ENCODE measurements at places on chromosomes 3 and 15.

DNA sequence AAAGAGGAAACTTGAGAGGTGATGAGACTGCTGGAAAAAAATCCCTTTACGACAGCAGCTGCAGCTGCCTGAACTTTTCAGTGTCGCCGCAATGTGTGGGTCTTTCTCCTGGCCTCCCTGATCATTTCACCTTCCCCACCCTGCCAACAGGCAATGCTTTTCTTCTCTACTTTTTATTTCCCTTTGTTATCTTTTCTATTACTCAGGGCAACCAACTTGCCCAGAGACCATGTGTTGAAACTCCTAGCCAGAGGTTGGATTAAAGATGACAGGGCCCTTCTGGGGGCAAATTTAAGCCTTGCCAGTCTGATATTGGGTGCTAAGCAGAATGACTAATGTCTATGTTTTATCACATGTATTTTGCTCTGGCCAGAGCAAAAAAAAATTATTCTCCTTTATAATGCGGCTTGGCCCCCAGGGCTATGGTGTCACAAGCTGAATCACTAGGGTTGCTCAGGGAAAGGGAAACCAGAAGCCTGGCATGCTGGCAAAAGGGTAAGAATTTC is 51.5 kb upstream of the CFAP20DC start:
- DNase-seq: no peak

- DNase-seq: no peak
Measured at GRCh38 chr15:40313531-40314398, 6.0 kb upstream of the PLCB2 start.

DNA sequence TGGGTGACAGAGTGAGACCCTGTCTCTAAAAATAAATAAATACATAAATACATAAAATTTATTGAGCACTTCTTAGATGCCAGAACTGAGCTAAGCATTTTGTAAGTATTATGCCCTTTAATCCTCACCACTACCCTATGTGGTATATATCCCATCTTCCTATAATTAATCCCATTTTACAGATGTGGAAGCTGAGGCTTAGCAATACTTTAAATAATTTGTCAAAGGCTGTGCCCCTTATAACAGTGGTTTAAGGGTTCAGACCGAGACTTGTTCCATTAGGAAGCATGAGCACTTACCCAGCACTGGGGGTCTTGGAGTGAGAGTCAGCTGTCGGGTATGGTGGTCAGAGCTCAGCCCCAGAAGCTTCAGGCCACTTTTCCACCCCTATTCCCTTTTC is 7.5 kb upstream of the CHST14 start:
- no peak for DNase-seq

DNA sequence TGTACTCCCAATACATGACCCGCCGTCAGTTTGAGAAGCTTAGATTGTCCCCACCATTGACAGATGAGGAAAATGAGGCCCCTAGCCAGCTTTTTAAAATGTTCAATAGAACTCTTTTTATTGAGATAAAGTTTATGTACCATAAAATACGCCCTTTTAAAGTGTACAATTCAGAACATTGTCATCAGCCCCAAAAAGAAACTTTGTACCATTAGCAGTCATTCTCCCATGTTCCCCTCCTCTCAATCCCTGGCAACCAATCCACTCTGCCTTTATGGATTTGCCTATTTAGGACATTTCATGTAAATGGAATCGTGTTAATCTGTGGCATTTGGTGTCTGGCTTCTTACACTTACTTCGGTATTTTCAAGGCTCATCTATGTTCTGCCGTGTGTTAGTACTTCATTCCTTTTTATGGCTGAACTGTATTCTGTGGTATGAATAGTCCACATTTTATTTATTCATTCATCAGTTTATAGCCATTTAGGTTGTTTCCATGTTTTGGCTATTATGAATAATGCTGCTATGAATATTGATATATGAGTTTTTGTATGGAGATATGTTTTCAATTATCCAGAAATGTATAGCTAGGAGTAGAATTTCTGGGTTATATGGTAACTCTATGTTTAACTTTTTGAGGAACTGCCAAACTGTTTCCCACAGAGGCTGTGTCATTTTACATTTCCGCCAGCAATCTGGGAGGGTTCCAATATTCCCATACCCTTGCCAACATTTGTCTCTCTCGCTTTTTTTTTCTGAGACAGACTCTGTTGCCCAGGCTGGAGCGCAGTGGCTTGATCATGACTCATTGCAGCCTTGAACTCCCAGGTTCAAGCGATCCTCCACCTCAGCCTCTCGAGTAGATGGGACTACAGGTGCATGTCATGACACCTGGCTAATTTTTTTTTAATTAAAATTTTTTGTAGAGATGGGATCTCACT is 15.3 kb upstream of the PTPN23 start:
- DNase-seq: peak; percentile 76

DNA sequence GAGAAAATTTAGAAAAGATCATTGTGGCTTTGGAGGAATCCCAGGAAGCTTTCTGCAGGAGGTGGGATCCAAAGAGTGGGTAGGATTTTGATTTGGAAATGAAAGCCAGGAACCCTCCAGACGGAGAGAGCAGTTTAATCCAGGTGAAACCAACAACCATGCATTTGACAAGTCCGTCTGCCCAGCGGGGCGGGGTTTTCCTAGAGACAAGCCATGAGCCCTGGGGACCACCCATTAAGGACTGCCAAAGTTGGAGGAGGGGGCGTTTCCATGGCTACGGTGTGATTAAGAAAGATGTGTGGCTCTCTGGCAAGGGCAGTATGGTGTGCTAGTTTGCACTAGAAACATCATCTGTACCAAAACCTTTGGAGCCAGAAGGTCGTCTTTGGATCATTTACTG is 53.4 kb downstream of the SRGAP3 start:
- no peak for DNase-seq

DNA sequence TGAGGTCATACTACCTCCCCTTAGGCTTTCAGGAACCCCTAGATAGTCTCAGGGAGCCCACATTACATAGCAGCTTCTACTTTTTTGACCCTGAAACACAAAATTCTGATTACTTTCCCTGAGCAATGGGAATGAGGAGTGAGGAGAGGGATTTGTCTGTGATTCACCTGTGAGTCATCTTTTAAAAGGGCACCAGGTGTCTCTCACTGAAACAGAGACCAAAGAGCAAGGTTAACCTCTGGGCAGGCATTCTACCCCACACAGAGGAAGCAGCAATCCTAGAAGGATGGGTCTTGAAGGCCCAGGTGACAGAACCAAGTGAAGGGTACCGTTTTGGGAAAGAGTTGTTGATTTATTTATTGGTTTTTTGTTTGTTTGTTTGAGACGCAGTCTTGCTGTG is 31.1 kb upstream of the UBE2E2 start:
- no peak for DNase-seq

- peak; percentile 2 for DNase-seq
Measured at GRCh38 chr3:159170436-159171003, 368.7 kb downstream of the MFSD1 start.

Data from IMR-90 (cell line).